Astrocyte (in vitro differentiated cells and primary cell): ENCODE measurements at places on chromosomes 5 and 9.

DNA sequence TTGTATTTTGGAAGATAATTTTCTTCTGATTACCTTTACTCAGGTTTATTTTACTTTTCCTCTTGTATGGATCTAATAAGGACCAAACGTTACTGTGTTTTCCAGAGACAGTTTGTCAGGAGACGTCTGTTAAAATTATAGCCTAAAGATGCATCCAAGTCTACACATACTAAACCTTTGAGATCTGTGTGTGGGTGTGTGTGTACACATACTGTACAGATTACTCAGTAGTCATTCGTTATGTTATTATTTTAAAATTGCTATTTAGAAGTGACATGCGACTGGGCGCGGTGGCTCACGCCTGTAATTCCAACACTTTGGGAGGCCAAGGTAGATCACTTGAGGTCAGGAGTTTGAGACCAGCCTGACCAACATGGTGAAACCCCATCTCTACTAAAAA is 51.6 kb upstream of the CNTLN start:
- H3K27ac ChIP-seq, result no peak overlapping the region
- DNase-seq, result peak; percentile 19
- H3K4me1 ChIP-seq, result no peaks in the 10 kb centered on the region
- no peaks in the 10 kb centered on the region for H3K36me3 ChIP-seq

- H3K4me1 ChIP-seq, result no peaks in the 10 kb centered on the region
- no peaks in the 10 kb centered on the region for H3K36me3 ChIP-seq
- DNase-seq, result no peak
- H3K27ac ChIP-seq, result no peak overlapping the region
- H3K27me3 ChIP-seq, result no peaks in the 10 kb centered on the region
Measured at GRCh38 chr9:88723751-88724150, 188.8 kb downstream of the NXNL2 start.

DNA sequence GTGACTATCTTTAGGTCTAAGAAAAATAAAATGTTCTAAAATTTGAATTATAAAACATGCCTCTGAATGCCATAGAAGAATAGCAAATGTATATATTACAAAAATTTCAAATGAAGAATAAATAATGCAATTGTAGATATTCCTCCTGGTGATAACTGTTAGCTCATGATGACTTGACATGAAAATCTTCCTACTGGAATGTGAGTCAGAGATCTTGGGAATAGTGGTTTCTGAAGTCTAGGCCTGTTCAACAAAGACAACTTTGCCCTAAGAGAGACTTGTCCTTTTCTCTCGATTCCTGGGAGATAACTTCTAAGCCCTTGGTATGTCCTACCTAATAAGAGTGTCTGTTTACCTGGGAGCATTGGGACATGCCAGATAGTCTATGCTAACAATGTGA is 746.3 kb upstream of the RIOK2 start:
- no peaks in the 10 kb centered on the region for H3K4me1 ChIP-seq
- no peak overlapping the region for H3K4me3 ChIP-seq
- H3K27ac ChIP-seq, result no peak overlapping the region

DNA sequence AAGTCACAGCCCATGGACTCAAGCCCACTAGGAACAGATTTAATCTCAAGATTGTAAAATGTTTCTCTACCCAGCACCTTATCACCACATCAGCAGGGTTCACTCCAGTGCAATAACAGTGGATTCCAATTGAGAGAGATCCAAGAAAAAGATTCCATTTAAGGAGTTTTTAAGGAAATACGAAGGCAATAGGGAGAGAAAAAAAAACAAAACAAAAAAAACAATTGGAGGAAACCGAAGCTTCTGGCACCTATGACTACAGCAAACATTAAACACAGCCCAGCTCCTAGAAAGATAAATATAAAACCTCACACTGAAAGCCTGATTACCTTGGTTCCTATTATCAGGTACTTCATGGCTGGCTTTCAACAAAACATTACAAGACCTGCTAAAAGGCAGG is 192.7 kb downstream of the DAB2IP start:
- H3K27me3 ChIP-seq, result peaks cover under 1% of the 10 kb centered on the region
- H3K27ac ChIP-seq, result no peak overlapping the region
- peaks cover 13% of the 10 kb centered on the region for H3K4me1 ChIP-seq
- H3K36me3 ChIP-seq, result no peaks in the 10 kb centered on the region
- DNase-seq, result no peak
- H3K4me3 ChIP-seq, result no peak overlapping the region

DNA sequence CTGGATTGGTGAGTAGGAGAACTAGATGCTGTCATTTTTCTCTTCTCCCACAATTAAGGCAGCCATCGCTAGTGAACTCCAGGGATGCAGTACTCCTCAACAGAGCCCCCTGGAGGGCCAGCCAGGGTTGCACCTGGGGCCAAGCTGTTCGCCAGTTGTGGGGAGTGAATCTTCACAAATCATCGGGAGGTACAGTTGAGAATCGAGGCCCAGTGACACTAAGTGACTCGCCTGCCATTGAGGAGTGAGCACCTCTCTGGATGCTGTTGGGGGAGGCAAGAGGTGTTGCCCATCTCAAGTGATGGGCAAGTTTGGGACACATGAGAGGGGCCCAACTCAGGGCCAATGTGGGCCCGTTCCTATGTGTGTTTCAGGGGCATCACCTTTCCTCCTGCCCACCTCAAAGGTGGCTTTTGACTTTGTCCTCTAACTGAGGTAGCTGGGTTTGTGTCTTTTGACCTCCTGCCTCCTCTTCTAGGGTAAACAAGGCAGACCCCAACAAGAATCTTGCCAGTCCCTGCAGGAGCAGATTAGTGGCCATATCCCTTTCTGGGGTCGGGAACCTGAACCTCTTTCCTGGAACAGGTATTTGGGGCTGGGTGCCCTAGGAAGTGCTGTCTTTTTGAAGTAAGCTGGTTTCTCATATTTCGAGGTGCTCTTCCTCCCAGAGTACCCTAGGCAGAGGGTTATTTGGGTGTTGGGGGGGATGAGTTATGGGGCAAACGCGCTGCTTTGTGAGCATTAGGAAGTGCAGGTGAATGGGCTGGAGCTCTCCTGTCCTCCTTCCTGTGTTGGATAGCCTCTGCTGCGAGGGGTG is 181.2 kb downstream of the MACROH2A1 start:
- no peak overlapping the region for H3K27ac ChIP-seq
- no peak for DNase-seq
- H3K36me3 ChIP-seq, result no peaks in the 10 kb centered on the region
- no peak overlapping the region for H3K4me3 ChIP-seq
- no peaks in the 10 kb centered on the region for H3K4me1 ChIP-seq
- H3K27me3 ChIP-seq, result peaks cover 4% of the 10 kb centered on the region

DNA sequence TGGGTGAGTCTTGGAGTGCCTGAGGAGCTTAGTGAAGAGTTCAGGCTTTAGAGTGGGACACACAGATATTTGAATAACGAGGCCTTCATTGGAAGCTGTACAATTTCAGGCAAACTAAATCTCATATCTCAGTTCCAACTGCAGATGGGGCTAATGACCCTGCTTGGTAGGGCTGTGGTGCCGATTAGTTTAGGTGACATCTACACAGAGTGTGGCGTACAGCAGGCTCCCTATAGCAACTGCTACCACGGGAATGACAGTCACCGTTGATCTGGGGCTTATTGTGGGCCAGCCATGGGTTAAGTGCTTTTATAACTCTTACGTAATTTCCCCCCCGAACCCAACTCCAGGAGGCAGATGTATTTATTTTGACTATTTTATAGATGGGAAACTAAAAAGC is 70.8 kb downstream of the FAT2 start:
- H3K27me3 ChIP-seq, result no peaks in the 10 kb centered on the region
- no peak overlapping the region for H3K4me3 ChIP-seq
- DNase-seq, result no peak

- no peak overlapping the region for H3K27ac ChIP-seq
- H3K36me3 ChIP-seq, result no peaks in the 10 kb centered on the region
- H3K4me1 ChIP-seq, result peaks cover 7% of the 10 kb centered on the region
- DNase-seq, result no peak
Measured at GRCh38 chr5:167798448-167798847, 493.0 kb upstream of the WWC1 start.

GRCh38 chr9:135500525-135501260 is at the start of gene MRPS2:
MRPS2 (plus strand) TSS chr9:135500682; CDS start chr9:135500711, 29 bp downstream.
- DNase-seq, result peak; percentile 73
- peak within 1 kb of the TSS; percentile 66 for H3K27ac ChIP-seq
- peaks cover 14% of the 10 kb centered on the region for H3K4me1 ChIP-seq

DNA sequence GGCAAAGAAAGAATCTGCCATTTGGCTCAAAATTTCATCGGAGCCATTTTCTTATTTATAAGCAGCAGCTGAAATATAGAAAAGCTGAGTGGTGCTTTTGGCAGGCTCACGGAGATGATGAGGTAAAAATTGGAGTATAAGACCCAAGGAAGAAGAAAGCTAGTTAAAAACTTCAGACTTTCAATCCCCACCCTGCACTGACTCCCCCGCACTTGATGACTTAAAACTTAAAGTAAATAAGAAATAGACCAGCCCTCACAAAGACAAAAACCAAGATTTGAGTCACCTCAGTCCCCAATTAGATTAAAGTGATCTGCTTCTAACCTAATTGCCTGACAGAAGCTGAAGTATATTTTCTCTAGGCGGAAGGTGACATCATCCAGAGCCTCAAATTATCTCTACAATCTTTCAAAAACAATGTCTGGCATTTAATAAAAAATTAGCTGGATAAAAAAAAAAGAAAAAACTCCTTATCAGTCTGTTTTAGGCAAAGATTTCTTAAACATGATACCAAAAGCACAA is 124.0 kb upstream of the PJA2 start:
- peaks cover 5% of the 10 kb centered on the region for H3K4me1 ChIP-seq
- DNase-seq, result peak; percentile 62
- peak overlapping the region; percentile 2 for H3K27ac ChIP-seq

DNA sequence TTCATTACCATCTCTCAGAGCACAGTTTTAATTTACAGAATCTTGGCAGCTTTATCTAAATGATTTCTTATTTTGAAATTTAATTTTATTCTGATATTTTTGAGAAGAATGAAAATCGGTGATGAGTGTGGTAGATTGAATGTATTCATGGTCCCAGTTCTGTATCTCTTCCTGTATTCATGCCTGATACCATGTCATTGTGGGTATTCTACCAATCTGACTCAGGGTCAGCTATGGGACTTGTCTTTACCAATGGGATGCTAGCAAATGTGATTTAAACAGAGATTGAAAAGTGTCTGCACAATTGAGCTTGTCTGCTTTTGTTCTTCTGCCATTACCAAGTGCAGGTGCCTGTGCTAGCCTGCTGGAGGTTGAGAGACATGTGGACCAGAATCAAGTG is 17.8 kb upstream of the ZNF618 start:
- no peaks in the 10 kb centered on the region for H3K4me1 ChIP-seq
- H3K4me3 ChIP-seq, result no peak overlapping the region
- no peak overlapping the region for H3K27ac ChIP-seq
- no peak for DNase-seq
- H3K27me3 ChIP-seq, result peaks cover 2% of the 10 kb centered on the region

- no peak for DNase-seq
- H3K4me1 ChIP-seq, result no peaks in the 10 kb centered on the region
- no peaks in the 10 kb centered on the region for H3K27me3 ChIP-seq
Measured at GRCh38 chr5:128402506-128402905, 135.5 kb downstream of the FBN2 start.

- H3K4me3 ChIP-seq, result no peak overlapping the region
- no peaks in the 10 kb centered on the region for H3K4me1 ChIP-seq
- H3K27ac ChIP-seq, result no peak overlapping the region
- H3K36me3 ChIP-seq, result no peaks in the 10 kb centered on the region
Measured at GRCh38 chr5:155106221-155106620, 92.7 kb downstream of the KIF4B start.

GRCh38 chr5:173458828-173459609 is 130.8 kb upstream of the STC2 start:
- H3K4me1 ChIP-seq, result peaks cover 35% of the 10 kb centered on the region
- H3K36me3 ChIP-seq, result no peaks in the 10 kb centered on the region
- H3K4me3 ChIP-seq, result no peak overlapping the region

DNA sequence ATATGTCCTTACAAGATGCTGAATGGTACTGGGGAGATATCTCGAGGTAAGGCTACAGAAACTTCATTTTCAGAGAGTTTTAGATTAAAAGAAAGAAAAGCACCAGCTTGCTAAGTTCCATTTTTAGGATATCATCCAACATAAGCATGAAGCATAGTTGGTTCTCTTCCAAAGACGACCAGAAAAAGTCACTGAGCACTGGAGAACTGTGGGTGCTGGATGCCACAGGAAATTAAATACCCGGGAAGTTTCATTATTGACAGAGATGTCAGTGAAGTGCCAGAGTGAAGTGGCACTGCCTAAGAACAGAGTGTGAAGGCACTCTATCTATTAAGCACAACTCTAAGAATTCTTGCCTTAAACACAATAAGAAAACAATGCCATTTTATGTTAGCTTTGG is 76.8 kb downstream of the PIK3R1 start:
- peak; percentile 41 for DNase-seq
- no peaks in the 10 kb centered on the region for H3K27me3 ChIP-seq
- H3K4me3 ChIP-seq, result no peak overlapping the region
- H3K27ac ChIP-seq, result no peak overlapping the region
- peaks cover 14% of the 10 kb centered on the region for H3K4me1 ChIP-seq

- H3K27me3 ChIP-seq, result no peaks in the 10 kb centered on the region
- DNase-seq, result no peak
- H3K4me3 ChIP-seq, result no peak overlapping the region
- no peaks in the 10 kb centered on the region for H3K36me3 ChIP-seq
- H3K27ac ChIP-seq, result no peak overlapping the region
- no peaks in the 10 kb centered on the region for H3K4me1 ChIP-seq
Measured at GRCh38 chr5:164597293-164597900, 1092.0 kb downstream of the MAT2B start.

GRCh38 chr5:80125022-80125961 is 90.1 kb downstream of the THBS4 start:
- H3K36me3 ChIP-seq, result no peaks in the 10 kb centered on the region
- DNase-seq, result no peak
- peak overlapping the region; percentile 73 for H3K27ac ChIP-seq
- no peaks in the 10 kb centered on the region for H3K27me3 ChIP-seq
- H3K4me3 ChIP-seq, result no peak overlapping the region

DNA sequence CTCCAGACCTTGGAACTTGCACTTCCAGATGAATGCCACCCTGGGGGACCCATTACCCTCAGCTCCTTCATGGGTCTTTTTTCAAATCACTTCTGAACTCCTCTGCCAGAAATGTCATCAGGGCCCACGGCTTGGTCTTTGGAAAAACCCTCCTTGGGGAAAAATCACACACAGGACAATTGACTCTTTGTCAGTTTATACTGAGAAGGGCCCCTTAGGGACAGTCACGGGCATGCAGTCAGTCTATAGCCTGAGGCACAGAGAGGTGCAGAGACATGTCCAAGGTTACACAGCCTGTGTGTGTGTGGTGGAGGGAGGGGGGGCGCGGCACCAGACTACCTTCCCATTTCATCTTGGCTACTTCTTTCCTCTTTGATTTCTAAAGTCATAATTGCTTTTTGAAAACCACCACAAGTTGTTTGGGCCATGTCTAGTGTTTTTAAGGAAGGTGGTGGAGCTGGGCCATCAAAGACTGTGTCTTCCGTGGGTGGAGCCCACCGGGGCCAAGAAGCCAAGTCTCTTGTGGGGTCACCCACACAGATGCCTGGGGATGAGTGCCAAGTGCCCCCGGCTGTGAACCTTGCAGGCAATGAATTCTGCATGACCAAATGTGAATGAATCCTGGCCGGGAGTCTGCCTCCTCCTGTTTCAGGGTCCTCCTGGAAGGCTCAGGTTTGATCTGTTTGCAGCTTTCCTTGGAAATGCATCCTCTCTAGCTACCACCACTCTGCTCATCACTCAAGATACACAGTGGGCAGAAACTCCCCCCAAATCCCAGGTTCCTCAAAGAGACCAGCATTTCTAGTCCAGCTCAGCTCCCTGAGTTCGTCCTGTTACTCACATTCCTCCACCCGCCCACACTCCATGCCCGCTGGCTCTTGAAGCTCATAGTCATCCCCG is 200.1 kb upstream of the TBC1D2 start:
- peaks cover 14% of the 10 kb centered on the region for H3K4me1 ChIP-seq
- DNase-seq, result peak; percentile 80
- H3K27me3 ChIP-seq, result no peaks in the 10 kb centered on the region
- no peak overlapping the region for H3K4me3 ChIP-seq
- H3K36me3 ChIP-seq, result no peaks in the 10 kb centered on the region
